ENCODE measurements at places on chromosomes 5 and 9.

GRCh38 chr9:101342595-101342994, 42.2 kb downstream of the BAAT start:
- H3K27me3 ChIP-seq: no peaks in the 10 kb centered on the region
- no peak overlapping the region for H3K27ac ChIP-seq
- H3K4me3 ChIP-seq: no peak overlapping the region
- no peaks in the 10 kb centered on the region for H3K4me1 ChIP-seq
- no peaks in the 10 kb centered on the region for H3K36me3 ChIP-seq

- no peak overlapping the region for H3K4me3 ChIP-seq
- peaks cover 18% of the 10 kb centered on the region for H3K4me1 ChIP-seq
- peaks cover 28% of the 10 kb centered on the region for H3K36me3 ChIP-seq
Observed at GRCh38 chr9:6889868-6890267, 132.1 kb downstream of the KDM4C start.

DNA sequence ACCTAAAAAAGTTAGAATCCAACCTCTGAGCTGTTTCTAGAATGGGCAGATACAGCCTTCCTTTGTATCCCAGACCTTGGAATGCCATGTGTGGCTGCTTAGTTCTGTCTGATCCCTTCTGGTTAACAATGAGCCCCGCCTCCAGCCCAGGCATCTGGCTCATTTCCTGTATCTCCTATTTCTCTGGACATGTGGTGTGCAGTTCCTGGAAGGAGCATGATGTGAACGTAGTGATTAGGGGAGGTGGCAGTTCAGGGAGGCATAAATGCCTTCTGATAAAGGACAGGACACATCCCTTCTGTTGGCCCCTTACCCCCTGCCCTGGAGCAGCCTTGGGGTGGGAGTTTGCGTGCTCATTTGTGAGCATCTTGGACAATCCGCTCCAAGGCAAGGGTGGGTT, 243.0 kb downstream of the ZSWIM6 start:
- H3K4me3 ChIP-seq: no peak overlapping the region
- no peaks in the 10 kb centered on the region for H3K36me3 ChIP-seq
- no peaks in the 10 kb centered on the region for H3K4me1 ChIP-seq

- no peak for DNase-seq
- no peak overlapping the region for H3K27ac ChIP-seq
- H3K4me1 ChIP-seq: no peaks in the 10 kb centered on the region
- no peaks in the 10 kb centered on the region for H3K27me3 ChIP-seq
Observed at GRCh38 chr9:33234511-33235467, 5.2 kb upstream of the SPINK4 start.

DNA sequence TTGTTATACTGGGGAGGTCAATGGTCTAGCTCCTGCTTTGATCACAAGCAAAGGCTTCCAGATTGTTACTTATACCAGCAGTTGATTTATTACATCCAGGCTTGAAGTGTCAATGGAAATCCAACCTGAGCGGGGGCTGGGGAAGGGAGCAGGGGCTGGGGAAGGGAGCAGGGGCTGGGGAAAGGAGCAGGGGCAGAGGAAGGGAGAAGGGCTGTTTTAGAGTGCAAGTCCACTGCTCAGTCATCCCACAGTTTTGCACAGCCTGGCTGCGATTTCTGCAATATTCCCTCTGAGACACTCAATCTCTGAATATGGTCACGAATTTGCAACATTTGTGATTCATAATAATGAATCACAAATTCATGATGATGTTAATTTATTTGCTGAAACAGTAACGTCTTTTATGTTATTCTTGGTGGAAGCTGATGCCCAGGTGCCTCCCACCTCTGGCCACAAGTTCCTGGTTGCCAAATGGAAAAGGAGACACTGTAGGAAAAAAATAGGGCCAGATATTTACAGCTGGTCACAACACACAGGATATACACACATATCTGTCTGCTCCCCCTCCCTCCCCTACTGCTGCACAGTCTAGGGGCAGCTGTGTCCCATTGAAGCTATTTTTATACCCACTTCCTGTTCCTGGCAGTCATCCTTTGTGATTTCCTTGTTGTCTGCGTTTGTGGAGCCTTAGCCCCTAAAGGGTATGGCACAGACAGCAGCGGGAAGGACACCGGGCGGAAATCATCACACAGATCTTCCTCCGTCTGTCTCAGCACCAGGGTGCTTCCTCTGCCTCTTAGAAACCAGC, 325.1 kb downstream of the GADD45G start:
- H3K27ac ChIP-seq: no peak overlapping the region
- H3K4me1 ChIP-seq: no peaks in the 10 kb centered on the region
- no peak overlapping the region for H3K4me3 ChIP-seq
- no peaks in the 10 kb centered on the region for H3K36me3 ChIP-seq
- no peaks in the 10 kb centered on the region for H3K27me3 ChIP-seq

- no peak overlapping the region for H3K4me3 ChIP-seq
- no peak overlapping the region for H3K27ac ChIP-seq
- no peaks in the 10 kb centered on the region for H3K36me3 ChIP-seq
- DNase-seq: no peak
Observed at GRCh38 chr9:72813544-72813943, 139.3 kb downstream of the ALDH1A1 start.

GRCh38 chr5:103094737-103095136, 25.2 kb downstream of the GIN1 start:
- H3K27me3 ChIP-seq: no peaks in the 10 kb centered on the region
- no peak for DNase-seq
- no peaks in the 10 kb centered on the region for H3K4me1 ChIP-seq
- no peak overlapping the region for H3K27ac ChIP-seq

GRCh38 chr5:63456279-63456678, 506.0 kb downstream of the HTR1A start:
- H3K4me1 ChIP-seq: no peaks in the 10 kb centered on the region
- no peaks in the 10 kb centered on the region for H3K27me3 ChIP-seq
- no peak overlapping the region for H3K4me3 ChIP-seq
- no peak overlapping the region for H3K27ac ChIP-seq
- no peak for DNase-seq

- no peak overlapping the region for H3K4me3 ChIP-seq
- no peaks in the 10 kb centered on the region for H3K27me3 ChIP-seq
- peaks cover 84% of the 10 kb centered on the region for H3K36me3 ChIP-seq
- H3K4me1 ChIP-seq: no peaks in the 10 kb centered on the region
- DNase-seq: no peak
Observed at GRCh38 chr5:98872674-98873073, 56.1 kb downstream of the CHD1 start.

Measured in natural killer cell (primary cell).